Cortex of kidney (tissue), 1 donor: ENCODE measurements at places on chromosomes 2 and 18.

DNA sequence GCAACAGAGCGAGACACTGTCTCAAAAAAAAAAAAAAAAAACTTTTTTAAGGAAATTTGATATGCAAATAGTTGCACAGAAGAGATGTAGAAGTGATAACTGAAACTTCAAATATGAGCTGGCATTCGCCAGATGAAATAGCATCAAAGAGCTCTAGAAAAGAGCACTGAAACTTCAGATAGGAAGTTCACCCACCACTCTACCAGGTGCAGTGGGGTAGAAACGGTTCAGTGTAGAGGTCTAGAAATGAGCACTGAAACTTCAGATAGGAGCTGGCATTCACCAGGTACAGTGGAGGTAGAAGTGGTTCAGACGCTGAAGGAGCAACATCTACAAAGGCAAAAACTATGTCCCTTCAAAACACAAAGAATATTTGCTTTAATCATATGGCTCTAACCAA lies 9.0 kb upstream of the ONECUT2 start:
- DNase-seq, result no peak

DNA sequence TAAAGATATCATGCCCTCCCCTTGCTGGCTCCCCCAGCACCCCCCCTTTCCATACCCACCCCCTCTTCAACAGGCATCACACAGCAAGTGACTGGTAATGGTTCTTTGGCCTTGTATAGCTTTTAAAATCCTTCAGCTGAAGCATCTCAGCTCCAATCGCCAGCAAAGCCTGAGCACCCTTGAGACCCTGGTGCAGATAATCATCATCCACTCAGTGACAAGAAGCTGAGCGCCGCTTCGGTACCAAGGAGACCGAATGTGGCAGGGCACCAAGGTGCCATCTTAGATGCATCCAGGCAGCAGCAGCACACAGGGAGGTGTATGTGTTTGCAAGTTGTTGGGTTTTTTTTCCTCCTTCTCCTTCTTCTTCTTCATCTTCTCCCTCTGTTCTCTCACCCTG lies 232.7 kb downstream of the BCL11A start:
- DNase-seq, result no peak

DNA sequence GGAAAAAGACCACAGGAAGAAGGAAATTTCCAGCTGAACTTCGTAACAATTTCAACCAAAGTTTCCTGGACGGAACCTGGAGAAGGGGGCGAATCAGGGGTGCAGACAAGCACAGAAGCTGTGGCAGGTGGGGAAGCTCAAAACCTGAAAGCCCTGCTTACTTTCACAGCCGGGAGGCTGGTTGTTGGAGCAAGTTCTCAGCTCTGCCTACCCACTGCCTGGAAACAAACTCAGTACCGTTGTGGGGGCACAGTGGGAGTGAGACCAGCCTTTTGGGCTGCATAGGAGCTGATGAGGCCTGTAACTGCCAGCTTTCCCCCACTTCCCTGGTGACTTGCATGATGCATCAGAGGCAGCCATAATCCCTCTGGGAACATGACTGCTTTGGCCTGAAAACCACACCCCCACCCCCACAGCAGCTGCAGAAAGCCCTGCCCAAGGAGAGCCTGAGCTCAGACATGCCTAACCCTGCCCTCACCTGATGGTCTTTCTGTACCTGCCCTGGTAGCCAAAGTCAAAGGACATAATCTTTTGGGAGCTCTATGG lies 207.0 kb upstream of the VWC2L start:
- DNase-seq, result no peak

DNA sequence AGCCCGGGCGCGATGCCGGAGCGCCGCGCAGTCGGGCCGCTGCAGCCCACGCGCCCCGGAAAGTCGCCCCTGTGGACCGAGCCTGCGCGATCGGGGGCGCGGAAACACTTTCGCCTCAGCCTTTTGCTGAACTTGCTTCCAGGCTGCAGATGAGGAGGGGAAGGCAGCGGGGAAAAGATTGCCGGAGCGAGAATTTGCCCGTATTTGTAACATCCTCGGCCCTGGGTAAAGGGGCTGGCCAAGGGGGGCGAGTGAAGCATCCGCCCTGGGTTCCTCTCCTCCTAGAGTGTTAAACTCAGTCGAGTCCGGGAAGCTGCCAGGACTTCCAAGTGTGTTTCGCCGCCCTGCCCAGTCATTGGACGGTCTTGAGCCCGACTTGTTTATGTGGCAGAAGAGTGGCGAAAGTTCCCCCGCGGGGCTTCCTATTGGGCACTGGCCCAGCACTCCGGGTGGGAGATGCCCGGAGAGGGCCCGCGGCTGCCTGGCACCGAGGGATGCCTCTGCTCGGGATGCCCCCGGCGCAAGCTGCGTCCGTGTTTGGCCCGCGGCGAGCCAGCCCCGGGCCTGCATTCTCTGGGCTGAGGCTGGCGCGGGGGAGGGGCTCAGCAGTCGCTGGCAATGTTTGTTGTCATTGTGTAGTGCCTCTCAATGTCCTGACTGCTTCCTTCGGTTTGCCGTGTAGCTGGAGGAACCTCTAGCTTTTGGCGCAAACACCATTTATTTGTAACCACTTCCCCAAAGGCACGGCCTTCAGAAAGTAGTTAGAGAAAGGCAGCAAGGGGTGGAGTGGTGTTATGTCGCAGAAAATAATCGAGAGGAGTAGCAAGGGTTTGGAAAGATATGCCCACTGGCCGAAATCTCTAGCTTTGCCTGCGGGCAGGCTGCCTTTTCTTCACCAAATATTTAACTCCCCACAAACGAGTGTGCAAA lies 1.1 kb downstream of the CYBRD1 start:
- DNase-seq, result no peak

- DNase-seq, result no peak
Measured at GRCh38 chr2:153940511-153940910, 68.8 kb downstream of the GALNT13 start.

- DNase-seq, result no peak
Measured at GRCh38 chr2:29262681-29263260, 147.6 kb downstream of the CLIP4 start.

GRCh38 chr2:37573451-37574388 lies 97.7 kb downstream of the CDC42EP3 start:
- DNase-seq, result no peak

DNA sequence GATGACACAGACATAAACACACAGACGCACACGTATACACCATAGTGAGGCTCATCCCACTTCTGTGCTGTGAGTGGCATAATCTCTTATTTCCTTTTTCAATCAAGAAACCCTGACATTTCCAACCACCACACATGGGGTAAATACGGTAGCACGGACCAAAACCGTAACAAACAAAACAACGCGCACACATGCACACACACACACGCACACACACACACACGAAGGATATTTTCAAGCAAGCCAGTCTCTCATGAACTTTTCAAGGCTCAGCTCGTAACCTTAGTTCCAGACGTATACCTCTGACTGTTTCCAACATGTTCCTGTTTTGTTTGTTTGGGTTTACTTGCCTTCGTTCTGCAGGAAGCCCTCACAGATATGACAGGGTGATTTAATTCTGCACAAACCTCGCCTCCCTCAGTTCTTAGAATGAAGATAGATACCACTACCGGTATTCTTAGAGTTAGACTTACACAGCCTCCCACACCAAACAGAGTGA lies 119.8 kb downstream of the BCL2 start:
- DNase-seq, result no peak

- DNase-seq, result no peak
Measured at GRCh38 chr18:60389314-60389713, 16.7 kb upstream of the MC4R start.

DNA sequence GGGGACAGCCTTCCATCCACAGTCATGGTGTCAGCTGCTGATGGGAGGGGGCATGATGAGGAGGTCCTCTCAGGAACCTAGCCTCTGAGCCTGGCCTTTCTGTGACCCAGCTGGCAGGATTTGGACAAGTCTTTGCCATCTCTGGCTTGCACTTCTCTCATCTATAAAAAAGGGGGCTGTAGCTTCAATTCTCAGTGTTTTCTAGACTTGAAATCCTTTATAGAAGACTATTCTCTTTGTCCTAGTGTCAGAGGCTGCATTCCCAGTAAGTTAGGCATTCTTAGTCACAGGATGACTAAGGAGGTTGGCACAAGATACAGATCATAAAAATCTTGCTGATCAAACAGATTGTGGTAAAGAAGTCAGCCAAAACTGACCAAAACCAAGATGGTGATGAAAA lies 958.5 kb downstream of the CNTNAP5 start:
- no peak for DNase-seq

GRCh38 chr18:63472380-63472779 lies 4.4 kb upstream of the SERPINB5 start:
- DNase-seq, result no peak

DNA sequence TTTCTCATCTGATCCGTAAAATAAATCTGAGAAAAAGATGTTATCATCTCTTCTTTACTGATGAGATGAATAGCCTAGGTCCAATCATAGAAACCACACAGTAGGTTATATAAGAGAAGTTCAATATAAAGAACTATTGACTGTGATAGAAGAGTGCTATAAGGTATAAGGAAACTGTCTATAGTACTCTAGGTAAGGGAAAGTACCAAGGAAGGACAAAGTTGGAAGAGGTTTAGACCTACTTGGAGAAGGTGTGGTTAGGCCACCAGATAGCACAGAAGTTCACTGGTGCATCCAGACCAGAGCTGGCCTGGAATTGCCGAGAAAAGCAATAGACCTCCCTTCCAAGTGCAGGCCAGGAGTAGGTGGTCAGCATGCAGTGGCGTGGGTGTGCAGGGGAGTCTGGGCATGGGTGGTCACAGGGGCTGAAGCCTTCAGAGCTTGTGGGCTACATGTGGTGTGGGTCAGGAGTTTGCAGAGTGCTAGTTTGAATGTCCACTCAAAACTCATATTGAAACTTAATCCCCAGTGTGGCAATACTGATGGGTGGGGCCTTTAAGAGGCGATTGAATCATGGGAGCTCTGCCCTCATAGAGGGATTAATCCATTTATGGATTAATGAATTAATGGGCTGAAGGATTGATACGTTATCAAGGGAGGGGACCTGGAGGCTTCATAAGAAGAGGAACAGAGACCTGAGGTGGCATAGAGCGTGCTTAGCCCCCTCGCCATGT lies 86.3 kb downstream of the ALPK2 start:
- DNase-seq, result no peak

DNA sequence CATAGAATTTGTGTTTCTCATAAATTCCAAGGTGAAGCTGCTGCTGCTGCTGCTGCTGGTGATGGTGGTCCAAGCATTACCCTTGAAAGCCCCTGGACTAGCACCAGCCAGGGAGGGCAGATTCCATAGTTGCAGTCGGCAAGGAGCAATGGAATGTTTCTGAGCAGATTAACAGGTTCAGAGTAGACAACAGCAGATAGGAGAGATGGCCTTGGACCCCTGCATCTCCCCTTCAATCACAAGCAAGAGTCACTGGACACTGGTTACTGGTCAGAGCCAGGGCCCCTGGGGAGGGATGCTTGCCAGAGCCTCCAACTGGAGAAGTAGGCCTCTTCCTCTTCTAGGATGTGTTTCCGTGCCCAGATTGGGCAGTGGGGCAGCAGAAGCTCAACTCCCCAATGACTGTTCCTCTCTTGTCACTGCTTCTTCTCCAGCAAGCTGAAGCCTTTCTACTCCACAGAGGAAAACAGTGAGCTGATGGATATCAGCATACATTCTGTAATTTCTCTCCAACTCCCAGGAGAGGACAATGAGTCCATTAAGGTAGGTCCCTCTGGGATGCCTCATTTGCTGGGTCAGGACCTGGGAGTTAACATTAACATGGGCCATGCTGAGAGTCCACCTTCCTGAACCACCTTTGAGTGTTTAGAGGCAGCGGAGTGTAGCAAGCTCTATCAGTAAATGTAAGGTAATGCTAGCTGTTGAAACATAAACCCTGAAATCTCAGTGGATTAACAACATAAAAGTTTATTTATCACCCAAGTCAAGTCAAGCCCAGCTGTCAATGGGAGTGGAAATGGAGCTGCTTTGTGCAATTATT lies 35.3 kb downstream of the MROH2A start:
- DNase-seq, result no peak

- DNase-seq, result no peak
Measured at GRCh38 chr18:48163738-48164115, 233.3 kb upstream of the SMAD2 start.

- no peak for DNase-seq
Measured at GRCh38 chr2:238929242-238930081, 81.6 kb downstream of the TWIST2 start.

DNA sequence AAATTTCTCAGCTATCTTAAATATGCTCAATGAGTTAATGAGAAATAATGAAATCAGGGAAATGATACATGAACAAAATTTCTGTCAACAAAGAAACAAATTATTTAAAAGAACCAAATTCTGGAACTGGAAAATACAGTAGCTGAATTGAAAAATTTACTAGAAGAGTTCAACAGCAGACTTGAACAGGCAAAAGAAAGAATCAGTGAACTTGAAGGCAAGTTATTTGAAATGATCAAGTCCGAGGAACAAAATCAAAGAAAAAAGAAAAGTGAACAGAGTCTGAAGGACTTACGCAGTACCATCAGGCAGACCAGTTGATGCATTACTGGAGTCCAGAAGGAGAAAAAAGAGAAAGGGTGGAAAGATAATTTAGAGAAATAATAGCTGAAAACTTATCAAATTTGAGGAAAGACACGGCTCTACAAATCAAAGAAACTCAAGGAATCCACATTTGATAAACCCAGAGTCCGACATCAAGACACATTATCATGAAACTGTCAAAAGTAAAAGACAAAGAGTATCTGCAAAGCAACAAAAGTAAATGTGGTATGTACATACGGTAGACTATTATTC lies 83.6 kb downstream of the CCDC138 start:
- no peak for DNase-seq

DNA sequence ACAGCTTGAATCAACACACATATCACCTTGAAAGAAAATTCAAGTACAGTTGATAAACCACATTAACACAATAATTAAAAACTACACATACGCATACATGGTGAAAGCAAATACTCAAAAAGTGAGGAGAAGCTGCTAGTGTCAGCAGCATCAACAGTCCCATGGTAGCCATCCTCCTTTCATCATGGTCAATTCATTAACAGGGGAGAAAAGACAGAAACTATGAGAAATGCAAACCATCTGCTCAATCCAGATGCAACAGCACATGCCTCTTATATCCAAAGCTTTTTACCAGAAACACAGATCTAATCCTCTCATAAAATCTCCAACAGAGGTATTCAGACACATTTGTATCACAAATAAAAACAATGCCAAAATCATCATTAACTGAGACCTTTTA lies 81.9 kb upstream of the CHRNA1 start:
- DNase-seq, result no peak

DNA sequence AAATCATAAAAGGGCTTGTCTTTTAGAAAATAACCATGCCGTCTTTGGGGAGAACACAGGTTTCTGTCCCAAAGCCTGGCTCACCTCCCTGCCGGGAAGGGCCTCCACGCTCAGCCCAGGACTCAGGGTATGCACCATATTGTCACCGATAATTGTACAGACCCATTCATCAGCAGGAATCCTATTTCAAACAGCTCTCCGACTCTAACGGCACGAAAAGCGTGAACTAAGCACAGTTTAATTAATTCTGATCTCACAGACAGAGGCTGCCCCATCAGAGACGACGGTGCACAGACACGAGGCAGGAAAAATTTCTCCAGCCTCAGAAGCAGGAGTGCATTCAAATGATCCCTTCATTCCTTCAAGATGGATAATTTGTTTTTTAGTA lies 276.2 kb downstream of the MYCN start:
- no peak for DNase-seq

- no peak for DNase-seq
Measured at GRCh38 chr2:3641181-3641580, 16.8 kb upstream of the ALLC start.
